Bronchial epithelial cell (primary cell): ENCODE measurements at places on chromosomes 4 and X. TPM values are rescaled to one million over a fixed set of nuclear protein-coding genes. Genes with fewer than 3 reads are reported as not detected.

The HTRA3 gene
- under 0.01 and 0.26 TPM in 2 replicates for total RNA-seq

The ADGRG4 gene
- not detected in 2 replicates for total RNA-seq

The BANK1 gene
- 0.26 TPM in 2 replicates for total RNA-seq

The PYURF gene
- total RNA-seq: 53.2 and 90.4 TPM in 2 replicates

The KLHL4 gene
- total RNA-seq: 0.13 and 0.26 TPM in 2 replicates

The STIM2 gene
- 7.6 and 15.6 TPM in 2 replicates for total RNA-seq

The SNCA gene
- 30.0 and 31.6 TPM in 2 replicates for total RNA-seq

The MGAT4D gene
- total RNA-seq: not detected in 2 replicates
